ENCODE measurements at places on chromosomes 6 and 20.

- DNase-seq = no peak
Observed at GRCh38 chr6:112413780-112414179, 66.7 kb downstream of the RFPL4B start.

DNA sequence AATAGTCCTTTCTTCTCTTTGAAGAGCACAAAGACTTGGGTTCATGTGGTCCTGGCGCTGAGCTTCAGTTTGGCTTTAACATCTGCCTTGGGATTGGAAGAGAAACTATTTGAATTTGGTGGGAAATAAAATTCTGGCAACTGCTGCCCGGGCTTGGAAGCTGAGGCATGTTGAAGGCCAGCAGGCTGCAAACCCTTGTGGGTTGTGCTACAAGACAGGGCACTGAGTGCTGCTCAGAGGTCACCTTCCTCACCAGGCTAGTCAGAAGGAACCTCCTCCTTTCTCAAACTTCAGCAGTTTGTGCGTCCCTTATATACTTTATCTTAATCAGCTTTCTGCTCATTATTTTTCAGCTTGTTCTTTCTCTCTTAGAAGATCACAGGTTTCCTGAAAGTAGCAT lies 238.4 kb upstream of the TBX18 start:
- DNase-seq = no peak

- DNase-seq = peak; percentile 98
Observed at GRCh38 chr6:113856625-113857555, at the start of gene MARCKS. TSS of gene MARCKS (plus strand) at chr6:113857345. CDS start at chr6:113857746, 401 bp downstream.

GRCh38 chr6:75579951-75580350 lies 21.7 kb upstream of the SENP6 start:
- no peak for DNase-seq

GRCh38 chr6:34051331-34051919 lies 94.5 kb downstream of the GRM4 start:
- no peak for DNase-seq

DNA sequence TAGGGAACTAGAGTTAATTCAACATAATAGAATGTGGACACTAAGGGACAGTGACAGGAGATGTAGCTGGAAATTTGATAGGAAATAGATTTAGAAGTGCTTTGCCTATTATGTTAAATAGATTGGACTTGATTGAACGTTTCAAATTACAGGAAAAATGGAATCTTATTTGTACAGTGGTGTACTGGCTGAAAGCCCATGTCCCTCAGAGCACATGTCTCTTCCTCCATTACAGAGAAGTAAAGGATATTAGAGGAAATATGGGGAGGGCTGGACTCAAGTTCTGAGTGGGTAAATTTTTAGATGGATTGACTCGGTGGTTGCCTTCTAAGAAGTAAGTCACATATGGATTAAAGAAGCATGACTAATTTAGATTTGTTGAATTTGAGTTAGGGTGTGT lies 11.4 kb downstream of the PKIB start:
- DNase-seq = no peak

- DNase-seq = no peak
Observed at GRCh38 chr6:155419161-155419560, 36.5 kb downstream of the NOX3 start.

DNA sequence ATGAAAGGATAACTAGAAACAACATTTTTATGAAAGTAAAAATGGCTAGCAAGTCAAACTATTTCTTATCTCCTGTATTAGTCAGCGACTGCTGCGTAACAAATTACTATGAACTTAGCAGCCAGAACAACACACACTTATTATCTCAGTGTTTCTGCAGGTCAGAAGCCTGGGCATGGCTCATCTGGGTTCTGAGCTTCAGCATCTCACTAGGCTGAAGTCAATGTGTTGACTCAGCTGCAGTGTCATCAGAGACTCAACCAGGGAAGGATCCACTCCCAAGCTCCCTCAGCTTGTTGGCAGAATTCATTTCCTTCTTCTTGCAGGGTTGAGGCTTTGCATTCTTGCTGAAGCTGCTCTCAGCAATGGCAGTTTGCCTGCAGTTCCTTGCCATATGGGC lies 33.2 kb upstream of the IGF2R start:
- no peak for DNase-seq
